HFF-Myc (cell line): ENCODE measurements at places on chromosomes 4 and X.

- no peak for DNase-seq
Measured at GRCh38 chrX:101736651-101737050, 77.0 kb upstream of the ARMCX2 start.

DNA sequence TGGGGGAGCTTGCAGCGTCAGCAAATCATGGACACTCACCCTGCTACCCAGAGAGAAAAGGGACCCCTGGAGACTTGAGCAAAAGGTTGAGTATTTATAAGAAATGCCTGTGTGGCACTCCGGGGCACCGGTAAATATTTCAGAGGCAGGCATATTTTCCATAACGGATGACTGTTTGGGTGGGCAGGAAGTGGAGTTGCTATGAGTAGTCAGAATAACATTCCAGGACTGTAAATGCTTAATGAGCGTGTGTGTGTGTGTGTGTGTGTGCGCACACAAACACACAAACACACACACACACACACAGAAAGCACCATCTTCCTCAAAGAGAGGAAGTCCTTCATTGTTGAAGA is 74.6 kb downstream of the MXRA5 start:
- DNase-seq = peak; percentile 63

- no peak for DNase-seq
Measured at GRCh38 chr4:10696253-10696652, 11.7 kb upstream of the CLNK start.

DNA sequence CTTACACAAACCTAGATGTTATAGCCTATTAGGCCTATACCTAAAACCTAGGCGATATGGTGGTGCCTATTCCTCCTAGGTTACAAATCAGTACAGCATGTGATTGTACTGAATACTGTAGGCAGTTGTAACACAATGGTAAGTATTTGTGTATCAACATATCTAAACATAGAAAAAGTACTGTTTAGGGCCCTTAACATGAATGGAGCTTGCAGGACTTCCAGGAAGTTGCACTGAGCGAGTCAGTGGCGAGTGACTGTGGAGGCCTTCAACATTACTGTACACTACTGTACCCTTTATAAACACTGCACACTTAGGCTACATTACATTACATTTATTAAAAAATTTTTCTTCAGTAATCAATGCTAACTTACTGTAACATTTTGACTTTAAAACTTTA is 37.8 kb downstream of the WWC2 start:
- DNase-seq = no peak

GRCh38 chr4:107991945-107992630 is 2.4 kb downstream of the HADH start:
- no peak for DNase-seq

DNA sequence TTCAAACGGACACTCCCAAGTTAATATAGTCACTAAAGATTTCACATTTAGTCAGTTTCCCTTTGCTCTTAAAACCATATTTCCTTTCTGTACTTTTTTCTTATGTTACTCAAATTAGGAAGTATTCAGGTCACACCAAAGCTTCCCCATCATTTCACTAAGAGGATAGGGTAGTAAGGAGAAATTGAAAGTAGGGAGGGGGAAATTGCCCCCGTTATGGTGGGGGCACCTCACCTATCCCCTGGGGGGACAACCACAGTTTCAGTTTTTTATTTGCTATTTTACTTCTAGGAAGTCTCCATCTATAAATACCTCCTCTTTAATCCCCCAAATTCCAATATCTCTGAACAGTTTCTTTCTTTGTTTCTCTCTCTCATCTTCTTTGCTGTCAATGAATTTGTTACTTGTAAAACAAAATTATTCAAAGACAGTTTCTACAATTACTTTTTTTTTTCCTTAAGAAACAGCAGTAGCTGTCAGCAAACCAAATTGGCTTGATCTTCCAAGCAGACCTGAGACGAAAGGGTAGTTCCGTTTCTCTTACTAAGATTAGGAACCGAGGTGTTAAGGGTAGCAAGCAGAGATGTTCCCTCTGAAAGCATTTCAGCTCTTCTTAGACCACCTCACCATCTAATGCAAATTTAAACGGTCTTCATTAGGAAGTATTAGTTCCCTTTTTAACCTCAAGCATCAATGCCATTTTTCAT is 160.2 kb upstream of the KLF3 start:
- no peak for DNase-seq

DNA sequence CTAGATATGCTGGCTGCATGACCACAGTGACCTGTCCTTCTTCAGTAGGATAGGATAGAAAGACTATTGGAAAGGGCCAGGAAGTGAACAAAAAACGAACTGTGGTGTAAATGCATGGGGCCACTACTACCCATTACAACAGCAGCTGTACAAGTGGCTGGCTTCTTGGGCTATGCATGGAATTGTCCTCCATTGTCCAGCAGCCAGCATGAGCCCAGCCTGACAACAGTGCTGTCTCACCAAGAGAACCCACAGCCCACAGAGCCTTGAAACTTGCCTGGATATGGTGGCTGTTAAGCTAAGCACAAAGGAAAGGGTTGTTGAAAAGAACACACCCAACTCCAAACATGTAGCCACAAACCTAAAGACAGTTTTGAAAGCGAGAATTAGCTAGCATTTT is 330.2 kb upstream of the F9 start:
- no peak for DNase-seq

DNA sequence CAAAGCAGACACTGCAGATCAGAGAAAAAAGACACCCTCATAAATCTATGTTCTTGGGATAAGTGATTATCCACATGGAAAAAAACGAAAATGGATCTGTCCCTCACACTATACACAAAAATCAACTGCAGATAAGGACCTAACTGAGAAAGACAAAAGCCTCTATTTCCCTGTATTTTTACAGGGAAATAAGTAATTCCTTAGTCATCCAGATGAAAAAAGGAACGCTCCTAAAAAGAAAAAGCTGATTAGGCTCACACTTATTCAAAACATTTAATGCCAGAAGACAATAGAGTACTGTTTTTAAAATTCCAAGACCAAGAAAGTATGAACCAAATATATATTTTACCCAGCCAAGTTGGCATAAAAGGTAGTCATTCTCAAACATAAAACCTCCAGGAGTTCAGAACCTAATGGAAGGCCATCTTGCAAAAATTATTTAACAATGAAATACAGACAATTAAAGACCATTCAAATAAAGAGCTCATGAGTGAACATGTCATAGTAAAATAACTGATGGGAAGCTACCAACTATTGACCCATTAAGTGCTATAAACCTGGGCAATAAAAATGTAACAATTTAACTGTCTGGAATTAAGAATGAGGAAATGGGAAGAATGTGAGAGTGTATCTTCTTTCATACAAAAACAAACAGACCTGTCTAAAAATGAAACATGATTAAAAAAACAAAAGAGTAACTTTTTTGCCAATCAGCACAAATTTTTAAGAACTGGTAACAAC is 20.4 kb downstream of the PAPSS1 start:
- DNase-seq = no peak

- no peak for DNase-seq
Measured at GRCh38 chr4:8329859-8330761, 60.6 kb downstream of the HTRA3 start.

DNA sequence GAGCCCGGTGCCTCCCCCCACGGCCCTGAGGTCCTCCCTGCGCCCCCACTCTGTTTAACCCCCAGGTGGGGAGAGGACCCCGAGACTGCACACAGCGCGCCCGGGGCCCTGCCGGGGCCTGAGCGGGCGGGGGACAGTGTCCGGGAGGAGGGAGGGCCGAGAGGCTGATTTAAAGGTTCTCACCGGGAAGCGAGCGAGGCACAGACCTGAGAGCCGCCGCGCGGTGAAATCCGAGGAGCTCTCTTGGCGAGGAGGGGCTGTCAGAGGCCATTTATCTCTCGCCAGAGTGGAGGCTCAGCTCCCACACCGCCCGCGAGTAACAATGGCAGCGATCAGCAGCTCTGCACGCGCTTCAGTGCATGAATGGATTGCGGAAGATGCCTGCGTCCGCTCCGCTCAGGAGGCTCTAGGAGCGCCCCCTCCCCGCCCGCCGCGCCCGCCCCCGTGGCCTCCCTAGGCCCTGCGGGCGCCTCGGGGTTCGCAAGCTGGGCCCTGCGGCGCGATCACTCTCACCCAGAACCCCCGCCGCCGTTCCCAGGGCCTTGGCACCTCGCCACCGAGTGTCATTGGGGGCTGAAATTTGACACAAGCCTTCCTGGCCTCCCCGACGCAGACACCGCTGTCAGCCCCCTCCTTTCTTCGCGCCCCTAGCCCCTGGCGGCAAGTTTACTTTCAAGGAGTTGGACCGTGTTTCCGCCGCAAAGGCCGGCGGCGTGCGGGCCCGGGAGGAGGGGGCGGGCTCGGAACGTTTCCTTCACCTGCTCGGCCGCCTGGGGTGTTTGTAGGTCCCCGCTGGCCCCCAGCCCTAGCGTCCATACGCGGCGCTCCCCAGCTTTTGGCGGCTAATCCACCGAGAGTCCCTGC is 48.7 kb upstream of the BCOR start:
- DNase-seq = no peak

DNA sequence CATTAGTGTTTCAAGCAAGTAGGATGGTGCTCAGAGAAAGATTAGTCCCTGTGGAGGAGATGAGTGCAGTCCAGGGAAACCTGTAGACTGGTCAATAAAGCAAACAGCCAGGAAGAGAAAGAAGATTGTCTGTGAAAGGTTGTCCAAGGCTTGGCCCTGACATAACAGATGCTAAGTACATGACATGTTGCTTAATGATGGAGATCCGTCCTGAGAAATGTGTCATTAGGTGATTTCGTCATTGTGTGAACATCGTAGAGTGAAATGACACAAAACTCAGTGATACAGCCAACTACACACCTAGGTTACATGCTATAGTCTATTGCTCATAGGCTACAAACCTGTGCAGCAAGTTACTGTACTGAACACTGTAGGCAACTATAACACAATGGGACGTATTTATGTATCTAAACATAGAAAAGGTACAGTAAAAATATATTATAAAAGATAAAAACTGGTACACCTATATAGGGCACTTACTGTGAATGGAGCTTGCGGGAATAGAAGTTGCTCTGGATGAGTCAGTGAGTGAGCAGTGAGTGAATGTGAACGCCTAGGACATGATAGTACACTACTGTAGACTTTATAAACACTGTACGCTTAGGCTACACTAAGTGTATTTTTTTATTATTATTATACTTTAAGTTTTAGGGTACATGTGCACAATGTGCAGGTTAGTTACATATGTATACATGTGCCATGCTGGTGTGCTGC is 9.0 kb upstream of the PRSS48 start:
- DNase-seq = no peak

GRCh38 chr4:81422595-81422994 is 49.1 kb downstream of the RASGEF1B start:
- no peak for DNase-seq

DNA sequence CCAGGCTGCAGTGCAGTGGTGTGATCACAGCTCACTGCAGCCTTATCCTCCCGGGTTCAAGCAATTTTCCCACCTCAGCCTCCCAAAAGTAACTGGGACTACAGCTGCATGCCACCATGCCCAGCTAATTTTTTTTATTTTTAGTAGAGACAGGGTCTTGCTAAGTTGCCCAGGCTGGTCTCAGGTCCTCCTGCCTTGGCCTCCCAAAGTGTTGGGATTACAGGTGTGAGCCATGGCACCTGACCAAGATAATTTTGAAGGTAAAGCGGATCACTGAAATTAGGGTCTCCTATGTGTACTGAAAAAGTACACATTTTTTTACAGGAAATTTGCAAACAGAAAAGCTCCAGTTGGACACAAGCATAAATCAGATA is 4.8 kb downstream of the SAT1 start:
- no peak for DNase-seq

DNA sequence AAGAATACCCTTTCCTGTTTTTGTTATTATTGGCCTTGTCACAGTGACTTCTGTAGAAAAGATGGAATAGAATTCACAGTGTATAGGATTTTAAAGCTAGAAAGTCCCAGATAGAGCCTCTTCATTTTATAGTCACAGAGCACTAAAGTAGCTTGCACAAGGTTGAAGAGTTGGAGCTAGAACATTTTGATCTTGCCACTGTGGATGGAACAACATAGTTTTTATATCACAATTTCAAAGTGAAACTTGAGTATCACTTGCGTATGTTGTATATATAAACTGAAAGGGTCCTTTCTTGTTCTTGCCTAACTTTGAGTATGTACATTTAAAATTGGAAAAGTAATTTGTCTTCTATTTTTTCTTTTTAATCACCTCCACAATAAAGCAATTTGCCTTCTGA is 2.7 kb downstream of the USO1 start:
- DNase-seq = no peak

GRCh38 chrX:20320461-20321159 is 53.9 kb upstream of the RPS6KA3 start:
- no peak for DNase-seq

DNA sequence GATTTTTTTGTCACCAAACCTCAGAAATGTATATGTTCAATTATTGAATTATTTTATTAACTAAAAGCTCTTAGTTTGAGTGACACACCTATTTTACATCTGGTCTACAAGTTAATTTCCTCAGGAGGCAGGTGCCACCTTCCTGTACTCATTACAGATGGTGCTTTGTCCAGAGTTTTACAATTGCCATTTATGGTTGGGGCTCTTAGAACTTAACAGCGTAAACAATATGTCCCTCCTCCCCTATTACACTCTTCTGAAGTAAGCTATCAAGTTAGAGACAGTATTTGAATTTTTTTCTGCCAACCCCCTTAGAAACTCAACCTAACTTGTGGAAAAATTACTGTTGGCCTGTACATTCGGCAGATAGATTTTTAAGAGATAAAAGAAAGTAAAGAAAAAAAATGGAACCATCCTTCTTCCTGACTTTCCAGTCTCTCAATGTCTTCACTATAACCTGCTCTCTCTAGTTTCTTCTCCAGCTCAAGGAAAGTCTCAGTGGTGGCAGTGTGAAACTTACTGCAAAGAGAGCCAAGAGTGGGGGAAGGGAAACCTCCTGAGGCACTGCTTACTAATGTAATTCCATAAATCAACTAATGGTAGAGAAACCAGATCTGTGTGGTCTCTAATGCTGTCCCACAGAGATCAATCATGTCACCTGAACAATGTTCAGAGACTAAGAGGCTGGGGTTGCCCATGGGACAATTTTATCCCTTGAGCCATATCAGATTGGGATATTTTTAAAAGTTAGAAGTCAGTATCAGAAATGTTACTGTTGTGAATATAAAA is 7.8 kb downstream of the CXXC4 start:
- no peak for DNase-seq

DNA sequence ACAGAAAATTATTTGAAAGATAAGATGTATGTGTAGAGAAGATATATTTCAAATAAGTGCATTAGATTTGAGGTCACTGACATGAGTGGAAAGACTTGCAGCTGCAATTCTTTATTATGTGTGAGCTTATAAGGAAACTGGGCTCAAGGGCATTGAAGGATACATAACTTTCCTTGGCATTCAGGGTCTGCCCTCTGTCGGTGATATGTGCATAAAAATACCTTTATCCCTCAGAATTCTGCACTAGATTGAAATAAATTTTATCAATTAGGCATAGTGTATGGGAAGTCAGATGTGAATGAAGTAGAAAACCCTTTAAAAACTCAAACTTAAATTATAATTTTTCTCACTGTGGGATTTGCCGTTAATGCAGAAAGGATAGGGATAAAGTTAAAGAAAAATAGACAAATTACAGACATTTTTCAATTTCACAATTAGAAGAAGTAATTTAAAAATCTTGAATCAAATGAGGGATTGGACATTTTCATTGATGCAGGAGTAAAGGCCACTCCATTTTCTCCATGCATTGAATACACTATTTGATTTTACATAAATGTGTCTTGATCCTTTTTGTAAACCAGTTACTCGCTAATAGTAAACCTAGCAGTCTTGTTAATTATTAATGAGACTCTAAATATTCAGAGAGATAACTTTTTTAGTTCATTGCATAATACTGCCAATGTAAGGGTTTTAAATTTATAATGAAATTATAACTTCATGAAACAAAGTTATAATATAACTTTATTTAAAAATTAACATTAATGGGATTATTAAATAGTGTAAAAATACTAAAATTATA is 21.0 kb upstream of the ETNPPL start:
- no peak for DNase-seq
